ENCODE measurements at places on chromosomes 12 and 14.
A peak's percentile ranks its signal among the peaks of the same experiment; 100 is the strongest.

- no peaks in the 10 kb centered on the region for H3K27me3 ChIP-seq
- no peaks in the 10 kb centered on the region for H3K4me1 ChIP-seq
- no peaks in the 10 kb centered on the region for H3K36me3 ChIP-seq
- H3K27ac ChIP-seq: no peak overlapping the region
These were observed 109.3 kb upstream of the CPSF6 start for GRCh38 chr12:69130064-69130463.

- peak; percentile 17 for DNase-seq
- no peaks in the 10 kb centered on the region for H3K27me3 ChIP-seq
- H3K4me1 ChIP-seq: peaks cover 50% of the 10 kb centered on the region
These were observed 43.4 kb downstream of the SH2B3 start for GRCh38 chr12:111448846-111449790.

- no peaks in the 10 kb centered on the region for H3K36me3 ChIP-seq
- H3K4me3 ChIP-seq: no peak overlapping the region
- H3K27me3 ChIP-seq: no peaks in the 10 kb centered on the region
- no peaks in the 10 kb centered on the region for H3K4me1 ChIP-seq
- H3K27ac ChIP-seq: no peak overlapping the region
These were observed 53.0 kb downstream of the TBC1D30 start for GRCh38 chr12:64877363-64878004.

GRCh38 chr12:46663318-46663717 is 162.5 kb downstream of the SLC38A4 start:
- H3K4me1 ChIP-seq: peaks cover 21% of the 10 kb centered on the region
- H3K4me3 ChIP-seq: no peak overlapping the region
- no peak for DNase-seq

- no peaks in the 10 kb centered on the region for H3K27me3 ChIP-seq
- no peak overlapping the region for H3K4me3 ChIP-seq
- H3K27ac ChIP-seq: peak overlapping the region; percentile 66
- DNase-seq: peak; percentile 77
These were observed 93.5 kb downstream of the LMNTD1 start for GRCh38 chr12:25459541-25459951.

Data from B cell (primary cell).